ENCODE measurements at places on chromosomes 12 and 14.

DNA sequence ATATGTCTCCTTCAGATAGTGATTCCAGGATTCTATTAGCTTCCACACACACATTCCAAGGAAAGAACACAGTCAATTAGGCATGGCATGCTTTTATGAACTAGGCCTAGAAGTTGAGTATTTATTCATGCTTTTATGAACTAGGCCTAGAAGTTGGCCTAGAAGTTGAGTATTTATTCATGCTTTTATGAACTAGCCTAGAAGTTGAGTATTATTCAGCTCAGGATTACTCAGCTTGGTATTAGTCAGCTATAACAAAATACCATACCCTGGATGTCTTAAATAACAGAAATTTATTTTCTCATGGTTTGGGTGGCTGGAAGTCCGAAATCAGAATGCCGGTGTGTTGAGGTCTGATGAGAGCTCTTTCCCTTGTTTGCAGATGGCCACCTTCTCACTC lies 442.7 kb upstream of the FLRT2 start:
- DNase-seq = no peak

- DNase-seq = no peak
Observed at GRCh38 chr14:45227566-45227965, 25.4 kb downstream of the MIS18BP1 start.

GRCh38 chr12:51434305-51434704 lies 9.7 kb downstream of the SLC4A8 start:
- no peak for DNase-seq

DNA sequence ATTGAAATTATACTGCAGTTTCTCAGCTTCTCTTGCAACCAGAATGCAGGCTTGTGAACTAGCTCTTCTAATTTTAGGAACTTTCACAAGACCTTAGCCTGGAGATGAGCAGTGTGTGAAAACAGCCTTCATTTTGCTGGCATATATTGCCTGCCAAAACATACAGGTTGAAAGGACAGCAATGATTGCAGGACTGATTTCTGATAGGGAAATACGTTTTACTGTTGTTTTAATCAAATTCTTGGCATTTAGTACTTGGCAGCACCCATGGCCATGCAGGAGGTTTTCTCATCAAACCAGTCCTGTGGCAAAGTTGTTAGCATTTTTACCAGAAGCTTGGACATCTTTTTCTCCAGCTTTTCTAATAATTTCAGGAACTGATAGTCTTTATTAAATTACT lies 91.9 kb upstream of the MUCL1 start:
- no peak for DNase-seq

DNA sequence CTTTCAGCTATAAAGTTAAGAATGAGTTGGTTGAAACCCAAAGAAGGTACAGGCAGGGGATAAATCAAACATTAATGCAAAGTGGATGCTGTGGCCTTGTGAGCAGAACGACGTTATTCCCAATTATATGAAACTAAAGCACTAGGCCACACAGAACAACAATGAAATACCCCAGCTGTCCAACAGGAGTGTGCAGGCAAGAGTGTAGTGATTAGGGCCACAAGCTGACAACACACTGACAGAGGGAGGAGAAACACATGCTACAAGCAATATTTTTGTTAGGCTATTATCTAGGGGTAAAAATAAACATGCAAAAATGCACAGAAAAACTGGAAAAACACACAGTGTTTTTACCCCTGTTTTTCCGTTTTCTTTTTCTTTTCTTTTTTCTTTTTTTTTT lies 15.0 kb downstream of the MAP3K9 start:
- DNase-seq = no peak
